ENCODE measurements at places on chromosomes 6 and 20. TPM values are rescaled to one million over a fixed set of nuclear protein-coding genes. Genes with fewer than 3 reads are reported as not detected.

The MUCL3 gene
- total RNA-seq, result not detected

The HLA-DQB2 gene
- total RNA-seq, result 18.1 TPM

GRCh38 chr6:62623846-62624532 lies 338.0 kb upstream of the KHDRBS2 start:
- DNase-seq, result no peak

DNA sequence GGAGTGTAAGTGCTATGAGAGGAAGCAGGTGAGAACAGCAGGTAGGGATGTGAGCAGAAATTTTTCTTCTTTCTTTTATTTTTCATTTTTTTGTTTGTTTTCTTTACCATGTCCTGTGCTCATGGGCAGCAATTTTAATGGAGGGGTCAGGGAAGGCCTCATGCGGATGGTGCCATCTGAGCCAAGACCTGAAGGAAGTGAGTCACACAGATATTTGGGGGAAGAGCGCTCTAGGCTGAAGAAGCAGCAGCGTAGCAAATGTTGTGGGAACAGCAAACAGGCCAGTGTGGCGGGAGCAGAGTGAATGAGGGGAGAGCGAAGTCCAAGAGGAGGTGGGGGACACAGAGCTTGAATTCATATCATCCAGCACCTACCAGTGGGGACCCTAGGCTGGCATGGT lies 12.7 kb downstream of the SPDEF start:
- no peak for DNase-seq

- no peak for DNase-seq
Measured at GRCh38 chr6:100378576-100378975, 86.1 kb downstream of the SIM1 start.

DNA sequence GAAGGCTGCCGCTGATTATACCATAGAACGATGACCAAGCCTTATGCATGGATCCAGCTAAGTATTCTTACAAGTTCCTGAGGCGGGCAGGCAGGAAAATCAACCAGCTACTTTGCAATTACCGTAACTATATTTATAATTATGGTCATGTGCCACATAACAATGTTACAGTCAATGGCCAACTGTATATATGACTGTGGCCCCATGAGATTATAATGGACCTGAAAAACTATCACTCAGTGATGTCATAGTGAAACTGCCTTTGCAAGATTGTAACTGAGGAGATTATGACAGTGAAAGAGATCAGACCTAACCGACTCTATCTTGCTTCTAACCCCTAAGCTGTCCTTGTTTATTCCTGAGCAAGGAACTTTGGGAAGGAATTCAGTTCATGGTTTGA lies 33.1 kb upstream of the FAM135A start:
- no peak for DNase-seq

GRCh38 chr6:130162421-130162820 lies 60.3 kb downstream of the SAMD3 start:
- no peak for DNase-seq

DNA sequence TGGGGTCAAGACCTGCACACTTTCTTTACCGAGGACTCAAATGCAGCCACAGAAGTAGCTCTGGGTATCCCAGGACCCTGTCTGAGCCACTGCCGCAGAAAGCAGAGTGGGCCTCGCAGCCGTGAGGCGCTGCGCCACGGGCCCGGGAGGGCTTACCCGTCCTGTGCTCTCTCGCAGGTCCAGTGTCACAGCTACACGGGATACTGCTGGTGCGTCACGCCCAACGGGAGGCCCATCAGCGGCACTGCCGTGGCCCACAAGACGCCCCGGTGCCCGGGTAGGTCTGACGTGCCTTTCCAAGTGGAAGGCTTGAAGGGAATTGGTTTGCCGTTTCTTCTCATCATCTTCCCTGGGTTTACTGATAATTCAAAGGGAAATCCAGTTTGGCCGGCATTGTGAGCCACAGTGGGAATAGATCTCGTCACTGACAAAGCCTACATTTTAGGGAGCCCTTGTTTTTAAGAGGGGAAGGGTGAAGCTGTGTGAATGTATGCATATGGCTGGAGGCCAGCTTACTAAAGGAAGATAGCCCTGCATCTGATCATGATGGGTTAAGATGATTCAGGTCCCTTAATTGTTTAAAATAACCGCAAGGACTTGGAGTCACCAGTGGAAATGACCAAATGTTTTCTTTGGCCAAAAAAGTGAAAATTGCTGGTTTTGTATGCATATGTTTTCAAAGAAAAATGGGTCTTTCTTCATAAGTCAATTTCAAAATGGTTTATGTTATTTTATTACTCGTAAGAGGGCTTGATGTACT lies 86.6 kb downstream of the SMOC2 start:
- DNase-seq, result no peak

DNA sequence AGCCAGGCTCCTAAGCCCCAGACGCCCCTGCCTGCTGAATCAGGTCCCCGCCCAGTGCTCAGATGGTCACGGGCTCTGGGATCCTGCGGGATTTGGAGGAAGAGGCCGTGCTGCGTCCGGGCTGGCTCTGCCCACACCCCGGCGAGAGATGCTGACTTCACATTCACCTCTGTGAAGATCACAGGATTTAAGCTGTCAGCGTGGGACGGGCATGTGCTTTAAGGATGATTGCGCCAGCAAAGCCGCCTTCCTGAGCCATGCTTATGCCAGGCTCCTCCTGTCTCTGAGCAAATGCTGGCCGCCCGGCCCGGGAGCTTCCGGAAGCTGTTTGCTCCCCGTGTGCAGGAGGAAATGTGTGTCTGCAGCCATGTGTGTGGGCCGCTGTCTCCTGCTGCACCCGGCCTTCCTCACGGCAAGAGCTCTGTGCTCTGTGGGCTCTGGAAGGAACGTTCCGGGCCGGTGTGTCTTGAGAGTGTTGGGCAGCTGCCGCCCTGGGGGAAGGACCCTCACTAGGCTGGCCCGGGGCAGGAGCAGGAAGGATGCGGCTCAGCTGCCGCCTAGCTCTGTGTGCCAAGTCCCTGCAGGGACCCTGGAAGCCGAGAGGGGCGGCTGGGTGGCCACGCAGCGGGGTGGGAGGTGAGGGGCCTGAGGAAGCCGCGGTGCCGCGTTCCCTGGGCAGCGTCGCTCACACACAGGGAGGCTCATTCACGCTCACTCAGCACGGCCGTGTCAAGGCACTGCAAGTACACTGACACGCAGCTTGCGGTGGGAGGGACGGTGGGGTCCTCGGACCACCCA lies 19.0 kb upstream of the BHLHE23 start:
- peak; percentile 73 for DNase-seq

DNA sequence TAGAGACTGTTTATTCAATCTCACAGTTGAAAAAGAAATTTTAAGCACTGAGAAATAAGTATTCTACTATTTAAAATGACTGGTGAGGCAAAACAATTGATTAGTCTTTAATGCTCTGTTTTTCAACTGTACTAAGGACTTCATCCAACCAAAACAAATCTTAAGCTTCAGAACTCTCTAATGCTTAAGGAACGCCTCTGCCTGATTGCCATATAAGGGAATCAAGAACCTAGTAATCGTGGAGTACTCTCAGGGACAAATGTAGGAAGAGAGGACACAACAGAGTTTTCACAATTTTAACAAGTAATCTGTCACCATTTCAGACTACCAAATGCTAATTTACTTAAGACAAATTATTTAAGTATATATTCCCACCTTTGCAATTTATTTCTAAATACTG lies 16.1 kb downstream of the FBXO30 start:
- no peak for DNase-seq
